ENCODE measurements at places on chromosomes 5 and 9. TPM values are rescaled to one million over a fixed set of nuclear protein-coding genes. Genes with fewer than 3 reads are reported as not detected.

TTF1 gene
- 6.9 TPM for total RNA-seq

FOXD1 gene
- total RNA-seq = 0.88 TPM

GRCh38 chr5:157113002-157113401, 4.2 kb upstream of the HAVCR2 start:
- no peak for ATAC-seq

GRCh38 chr9:89842267-89842768, 237.5 kb downstream of the GADD45G start:
- no peak for ATAC-seq

- no peak for ATAC-seq
Measured at GRCh38 chr5:178117923-178118701, 4.8 kb downstream of the N4BP3 start.

GRCh38 chr5:84680908-84681307, 296.2 kb upstream of the EDIL3 start:
- ATAC-seq = no peak

GRCh38 chr5:168434746-168435321, 51.4 kb upstream of the RARS1 start:
- no peak for ATAC-seq
